Endothelial cell (in vitro differentiated cells): ENCODE measurements at places on chromosomes 6 and 20.

DNA sequence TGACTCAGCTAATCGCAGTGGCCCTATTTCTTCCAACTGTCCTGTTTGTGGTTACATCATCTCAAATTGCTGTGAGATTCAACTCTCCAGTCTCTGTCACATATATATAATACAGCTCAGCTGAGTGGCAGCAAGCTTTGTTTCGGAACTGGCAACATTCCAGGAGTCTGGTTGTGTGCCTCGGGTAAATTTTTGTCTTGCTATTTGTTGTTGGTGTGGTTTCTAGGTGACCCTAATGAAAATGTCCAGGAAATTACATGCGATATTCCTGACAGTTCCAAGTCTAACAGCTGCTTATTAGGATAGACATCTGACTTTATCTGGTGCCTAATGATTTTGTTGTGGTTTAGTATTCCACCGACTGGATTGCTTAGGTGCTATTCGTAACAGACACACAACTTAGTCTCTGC, 581.8 kb downstream of the CD109 start:
- no peak for DNase-seq

DNA sequence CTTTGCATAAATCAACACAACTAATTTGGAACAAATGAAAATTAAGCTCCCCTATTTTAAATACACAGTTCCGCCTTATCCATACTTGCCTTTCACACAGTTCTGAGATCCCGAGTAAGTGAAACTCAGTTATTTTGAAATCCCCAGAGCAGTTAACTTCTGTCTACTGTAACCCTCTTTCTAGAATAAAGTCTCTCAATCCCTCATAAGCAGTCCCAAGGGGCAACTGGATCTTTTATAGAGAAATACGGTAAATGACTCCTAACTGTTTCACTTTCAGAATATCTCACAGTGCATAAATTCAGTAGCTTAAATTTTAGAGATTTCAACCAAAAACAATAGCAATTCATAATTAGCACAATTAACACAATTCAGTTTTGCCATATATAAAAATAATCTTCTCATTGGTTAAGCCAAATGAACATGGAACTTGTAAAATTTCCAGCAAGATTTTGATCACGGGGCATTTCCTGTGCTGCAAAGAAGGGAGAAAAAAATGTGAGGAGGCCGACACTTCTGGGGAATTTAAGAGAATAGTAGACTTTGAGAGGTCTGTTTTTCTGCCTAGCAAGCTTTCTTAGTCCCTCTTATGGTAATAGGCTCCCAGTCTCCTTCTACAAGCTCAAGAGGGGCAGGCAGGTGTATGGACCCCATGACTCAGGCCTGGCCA, 78.3 kb downstream of the KIF6 start:
- no peak for DNase-seq

- DNase-seq: no peak
These were observed 30.4 kb downstream of the ZC3H12D start for GRCh38 chr6:149454346-149454848.

DNA sequence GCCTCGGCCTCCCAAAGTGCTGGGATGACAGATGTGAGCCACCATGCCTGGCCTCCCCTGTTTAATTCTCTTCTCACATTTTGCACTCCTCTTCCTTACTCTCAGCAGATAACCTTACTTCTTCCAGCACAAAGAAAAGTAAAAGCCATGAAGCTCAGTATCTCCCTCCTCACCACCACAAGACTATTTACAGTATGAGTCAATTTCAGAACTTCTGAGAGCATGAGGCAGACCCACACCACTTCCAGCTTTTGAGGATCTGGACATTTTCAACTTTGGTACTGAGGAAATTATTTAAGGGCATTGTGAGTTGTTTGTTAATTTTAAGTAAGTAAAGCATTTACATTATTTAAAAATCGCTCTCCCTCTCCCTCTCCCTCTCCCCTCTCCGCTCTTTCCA, 8.0 kb upstream of the SNX3 start:
- DNase-seq: no peak

DNA sequence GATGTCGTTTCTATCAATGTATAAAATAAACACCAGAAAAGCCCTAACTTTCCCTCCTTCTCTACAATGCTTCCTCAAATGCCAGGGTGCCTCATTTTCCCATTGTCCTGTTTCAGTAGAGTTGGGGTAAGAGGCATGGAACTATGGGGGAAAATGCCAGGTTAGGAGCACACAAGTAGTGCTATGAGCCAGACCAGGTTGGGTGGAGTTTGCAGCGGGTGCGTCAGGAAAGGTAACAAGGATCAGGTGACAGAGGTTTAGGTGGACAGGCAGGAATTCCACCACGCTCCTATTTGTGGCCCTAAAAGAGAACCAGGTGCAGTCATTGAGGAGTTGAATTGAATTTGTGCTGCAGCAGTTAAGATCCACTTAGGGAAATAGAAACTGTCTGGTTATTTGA, 36.5 kb downstream of the SYTL3 start:
- no peak for DNase-seq

- no peak for DNase-seq
These were observed 854.2 kb downstream of the PHF3 start for GRCh38 chr6:64489763-64490162.

DNA sequence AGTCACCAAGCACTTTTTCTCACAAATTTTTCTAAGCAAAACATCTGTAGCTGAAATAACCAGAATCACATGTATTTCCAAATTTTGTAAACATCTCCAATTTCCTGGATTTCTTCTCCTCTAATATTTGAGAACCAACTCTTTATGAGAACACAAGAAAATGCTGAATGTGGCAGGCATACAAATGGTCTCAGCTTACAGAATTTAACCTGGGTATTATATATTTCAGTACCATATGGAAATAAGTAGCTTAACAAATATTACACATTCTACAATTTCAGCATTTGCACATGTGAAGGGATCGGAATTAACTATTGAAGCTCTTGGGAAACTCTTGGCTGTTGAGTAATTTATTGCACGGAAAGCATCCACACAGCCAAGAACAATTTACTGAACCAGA, 92.5 kb downstream of the TBXT start:
- no peak for DNase-seq

- no peak for DNase-seq
These were observed 28.3 kb downstream of the DUSP22 start for GRCh38 chr6:320351-321157.
